Stimulated activated CD4-positive, alpha-beta T cell treated with anti-CD3 and anti-CD28 coated beads, Interleukin-4, amount 100 ng/mL, for 1 hour (primary cell): ENCODE measurements at places on chromosomes 6 and 20.

DNA sequence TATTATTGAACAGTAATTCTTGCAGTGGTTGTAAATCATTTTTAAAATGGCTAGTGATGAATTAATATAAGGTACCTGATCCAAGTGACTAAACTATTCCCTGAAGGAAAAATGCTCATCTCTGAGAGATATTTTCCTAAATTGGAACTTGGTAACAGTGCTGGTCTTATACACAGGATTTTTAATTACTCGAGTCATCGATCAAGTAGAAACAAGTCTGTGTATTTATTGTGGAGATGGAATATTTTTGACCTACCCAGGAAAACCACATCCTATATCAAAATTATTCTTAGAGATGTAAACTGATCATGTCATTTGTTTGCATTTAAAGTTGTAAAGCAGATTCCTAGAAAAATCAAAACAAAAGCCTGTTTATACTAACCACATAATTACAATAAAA lies 166.9 kb downstream of the MOXD1 start:
- no peak for DNase-seq

DNA sequence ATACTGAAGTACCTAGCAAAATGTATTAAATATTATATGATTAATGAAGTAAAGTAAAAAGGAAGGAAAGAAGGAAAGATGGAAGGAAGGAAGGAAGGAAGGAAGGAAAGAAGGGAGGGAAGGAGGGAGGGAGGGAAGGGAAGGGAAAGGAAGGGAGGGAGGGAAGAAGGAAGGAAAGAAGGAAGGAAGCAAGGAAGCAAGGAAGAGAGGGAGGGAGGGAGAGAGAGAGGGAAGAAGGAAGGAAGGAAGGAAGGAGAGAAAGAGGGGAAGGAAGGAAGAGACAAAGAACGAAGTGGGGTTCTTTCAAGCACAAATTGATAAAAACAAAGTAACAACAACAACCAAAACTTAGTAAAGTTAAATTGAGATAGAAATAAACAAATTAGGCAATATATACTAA lies 622.3 kb upstream of the ADGRB3 start:
- DNase-seq: no peak

DNA sequence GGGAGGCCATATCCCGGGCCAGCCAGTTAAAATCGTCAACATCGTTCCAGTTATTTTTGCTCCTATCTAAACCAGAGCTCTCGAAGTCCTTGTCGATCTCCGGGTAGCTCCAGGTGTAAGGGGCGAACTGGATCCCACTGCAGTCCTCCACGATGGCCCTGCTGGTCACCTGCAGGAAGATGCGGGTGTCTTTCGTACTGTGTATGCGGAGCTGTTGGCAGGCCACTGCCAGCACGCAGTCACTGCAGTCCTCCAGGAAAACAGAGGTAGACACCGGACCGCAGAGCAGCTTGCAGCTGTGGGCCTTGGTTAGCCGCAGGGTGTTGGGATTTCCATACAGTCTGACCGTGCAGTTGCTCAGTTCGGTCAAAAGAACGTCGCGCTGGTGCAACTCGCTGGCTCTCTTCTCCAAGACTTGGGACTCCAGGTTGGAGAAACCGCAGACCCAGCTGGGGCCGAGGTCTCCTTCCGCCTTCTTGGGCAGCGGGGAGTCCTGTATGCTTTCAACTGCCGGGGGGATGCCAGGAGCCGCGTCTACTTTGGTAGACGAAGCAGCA lies 742 bp downstream of the TBCC start:
- DNase-seq: no peak

DNA sequence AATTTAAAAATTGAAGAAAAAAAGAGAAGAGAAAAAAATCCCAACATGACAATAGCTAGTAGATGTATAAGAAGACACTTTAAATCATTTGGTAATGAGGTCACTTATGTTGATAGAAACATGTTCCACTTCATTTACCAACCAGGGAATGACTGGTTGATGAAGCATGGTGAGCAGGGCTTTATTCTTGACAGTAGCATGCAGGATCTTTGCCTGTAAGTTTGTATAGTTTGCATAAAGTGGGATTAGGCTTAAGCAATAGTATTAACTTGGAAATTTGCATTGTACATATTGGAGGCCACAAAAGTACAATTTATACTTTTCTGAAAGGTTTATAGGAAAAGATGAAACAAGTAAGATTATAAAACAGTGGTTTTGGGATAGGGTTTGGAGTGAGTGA lies 67.0 kb downstream of the NOX3 start:
- no peak for DNase-seq

GRCh38 chr6:64685401-64685800 lies 1021.6 kb downstream of the EYS start:
- no peak for DNase-seq
